ENCODE measurements at places on chromosomes 4 and X.

DNA sequence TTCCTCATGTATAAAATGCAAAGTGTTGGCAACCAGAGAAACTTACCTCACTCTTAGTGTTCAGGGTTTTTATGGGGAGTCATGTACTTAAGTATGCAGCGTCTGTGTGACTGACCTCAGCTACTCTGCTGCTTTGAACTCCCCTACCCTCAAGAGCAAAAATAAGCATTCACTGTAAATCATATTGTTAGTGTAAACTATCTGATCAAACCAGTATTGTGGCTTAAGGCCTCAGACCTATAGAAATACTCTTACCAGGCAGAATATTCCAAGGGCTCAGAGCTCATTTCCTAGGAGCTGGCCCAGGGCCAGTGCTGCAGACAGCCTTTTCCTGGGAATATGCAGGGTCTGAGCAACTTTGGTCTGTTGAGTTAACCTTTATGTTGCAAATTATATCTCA is 453.1 kb downstream of the CCSER1 start:
- no peak for DNase-seq

GRCh38 chr4:143586080-143586479 is 72.6 kb downstream of the SMARCA5 start:
- DNase-seq: no peak

DNA sequence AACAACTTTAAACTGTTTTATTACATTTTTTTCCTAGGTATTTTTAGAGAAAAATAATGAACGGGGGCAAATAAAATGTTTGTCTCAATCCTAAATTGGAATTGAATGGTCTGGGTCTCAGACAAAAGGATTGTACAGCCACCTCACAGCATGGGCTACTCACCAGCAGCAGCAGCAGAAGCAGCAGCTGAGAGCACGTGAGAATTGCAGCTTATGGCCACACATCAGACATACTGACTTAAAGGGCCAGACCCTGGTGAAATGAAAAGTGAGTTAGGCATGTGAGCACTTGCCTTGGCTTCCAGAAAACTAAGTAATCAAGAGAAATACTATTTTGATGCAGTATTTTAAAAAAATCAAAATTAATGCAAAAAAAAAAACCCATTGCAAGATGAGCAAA is 56.6 kb downstream of the AASDH start:
- no peak for DNase-seq

DNA sequence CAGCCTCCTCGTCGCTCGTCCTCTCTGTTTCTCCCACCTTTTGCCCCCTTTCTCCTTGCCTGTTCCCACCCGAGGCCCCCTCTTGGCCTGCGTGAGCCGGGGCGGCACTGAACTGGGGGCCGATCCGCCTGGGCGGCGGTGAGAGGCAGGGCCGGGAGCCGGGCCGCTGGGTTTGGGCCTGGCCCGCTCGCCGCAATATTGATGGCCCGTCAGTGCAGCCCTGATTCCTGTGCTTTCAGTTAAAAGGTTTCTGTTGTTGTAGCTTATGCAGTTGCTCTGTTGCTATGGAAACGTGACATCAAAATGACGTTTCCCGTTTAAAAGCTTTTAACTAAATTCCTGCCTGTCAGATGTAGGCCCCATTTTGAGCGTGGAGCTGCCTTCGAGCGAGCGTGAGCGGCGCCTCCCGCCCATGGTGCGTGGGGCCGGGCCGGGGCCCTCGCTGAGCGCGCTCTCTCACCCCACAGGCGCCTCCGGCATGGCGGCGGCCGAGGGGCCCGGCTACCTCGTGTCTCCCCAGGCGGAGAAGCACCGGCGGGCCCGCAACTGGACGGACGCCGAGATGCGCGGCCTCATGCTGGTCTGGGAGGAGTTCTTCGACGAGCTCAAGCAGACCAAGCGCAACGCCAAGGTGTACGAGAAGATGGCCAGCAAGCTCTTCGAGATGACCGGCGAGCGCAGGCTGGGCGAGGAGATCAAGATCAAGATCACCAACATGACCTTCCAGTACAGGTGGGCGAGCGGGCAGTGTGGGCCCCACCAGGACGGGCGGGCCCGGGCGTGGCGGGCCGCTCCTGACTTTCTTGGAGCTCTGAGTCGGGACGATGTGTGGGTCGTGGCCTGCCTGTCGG is at the start of gene MSANTD1:
MSANTD1 (plus strand) TSS at position 349 of the 851 bp plus-strand sequence; CDS start at position 413, 64 bp downstream.
- DNase-seq: no peak

DNA sequence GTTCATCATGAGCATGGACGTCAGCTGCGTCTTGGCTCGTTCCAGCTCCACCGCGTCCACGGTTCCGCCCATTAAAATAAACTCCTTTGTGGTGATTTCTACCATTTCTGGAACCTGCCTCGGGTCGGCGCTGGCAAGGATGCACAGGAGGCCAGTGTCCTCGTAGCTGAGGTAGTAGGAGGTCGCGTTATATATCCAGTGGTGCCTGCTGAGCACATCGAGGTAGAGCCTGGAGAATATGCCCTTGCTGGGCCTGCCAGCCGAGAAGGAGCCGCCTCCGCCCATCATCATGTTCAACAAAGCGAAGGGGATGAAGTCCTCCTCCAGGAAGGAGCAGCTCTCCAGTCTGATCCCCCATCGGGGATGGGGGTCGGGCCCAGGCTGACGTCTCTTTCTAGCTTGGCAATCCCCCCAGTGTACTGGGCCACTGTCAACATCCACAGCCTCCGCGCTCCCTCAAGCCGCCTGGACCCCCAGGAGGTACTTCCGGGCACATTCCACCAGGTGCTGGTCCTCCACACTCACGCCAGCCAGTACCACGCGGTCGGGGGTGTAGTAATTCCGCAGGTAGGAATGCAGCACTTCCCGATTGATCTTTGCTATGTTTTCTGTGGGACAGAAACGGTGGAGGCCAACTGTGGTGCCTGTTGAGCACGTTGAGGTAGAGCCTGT is 120.9 kb upstream of the GRID2 start:
- DNase-seq: no peak

DNA sequence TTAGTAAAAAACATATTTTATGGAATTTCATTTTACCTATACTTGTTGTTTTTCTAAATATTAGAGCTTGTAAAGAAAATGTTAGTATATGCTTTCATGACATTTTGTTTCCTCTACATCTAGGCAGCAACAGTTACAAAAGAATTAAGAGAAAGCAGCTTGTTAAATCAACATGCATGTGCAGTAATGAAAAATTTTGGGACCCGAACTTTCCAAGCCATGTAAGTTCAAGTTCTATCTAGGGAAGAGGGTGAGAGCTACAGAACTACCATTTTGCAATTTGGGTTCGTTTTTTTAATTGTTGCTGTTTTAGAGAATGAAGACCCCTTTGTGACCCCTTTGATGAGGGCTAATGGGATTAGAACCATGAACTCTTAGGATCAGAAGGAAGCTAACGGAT is 7.2 kb downstream of the AFP start:
- no peak for DNase-seq

- no peak for DNase-seq
Observed at GRCh38 chr4:148822572-148823418, 380.6 kb upstream of the NR3C2 start.

DNA sequence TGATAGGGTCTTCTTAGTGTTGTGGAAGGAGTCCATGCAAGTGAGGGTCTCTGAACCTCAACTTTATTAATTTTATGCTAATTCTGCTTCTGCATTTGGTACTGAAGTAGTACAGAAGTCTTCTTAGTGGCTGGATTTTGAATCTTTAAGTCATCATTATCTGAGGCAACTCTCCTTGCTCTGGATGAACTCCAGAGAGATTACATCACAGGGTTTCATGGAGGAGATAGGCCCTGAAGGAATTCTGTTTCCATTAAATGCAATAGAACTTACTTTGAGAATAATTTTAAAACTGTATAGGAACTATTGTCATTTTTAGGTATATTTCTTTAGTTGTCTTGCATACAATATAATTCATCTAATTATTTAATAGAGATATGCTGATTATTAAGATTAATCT is 451.2 kb downstream of the FAT4 start:
- no peak for DNase-seq

GRCh38 chr4:99847362-99847976 is 30.8 kb downstream of the DAPP1 start:
- DNase-seq: no peak

DNA sequence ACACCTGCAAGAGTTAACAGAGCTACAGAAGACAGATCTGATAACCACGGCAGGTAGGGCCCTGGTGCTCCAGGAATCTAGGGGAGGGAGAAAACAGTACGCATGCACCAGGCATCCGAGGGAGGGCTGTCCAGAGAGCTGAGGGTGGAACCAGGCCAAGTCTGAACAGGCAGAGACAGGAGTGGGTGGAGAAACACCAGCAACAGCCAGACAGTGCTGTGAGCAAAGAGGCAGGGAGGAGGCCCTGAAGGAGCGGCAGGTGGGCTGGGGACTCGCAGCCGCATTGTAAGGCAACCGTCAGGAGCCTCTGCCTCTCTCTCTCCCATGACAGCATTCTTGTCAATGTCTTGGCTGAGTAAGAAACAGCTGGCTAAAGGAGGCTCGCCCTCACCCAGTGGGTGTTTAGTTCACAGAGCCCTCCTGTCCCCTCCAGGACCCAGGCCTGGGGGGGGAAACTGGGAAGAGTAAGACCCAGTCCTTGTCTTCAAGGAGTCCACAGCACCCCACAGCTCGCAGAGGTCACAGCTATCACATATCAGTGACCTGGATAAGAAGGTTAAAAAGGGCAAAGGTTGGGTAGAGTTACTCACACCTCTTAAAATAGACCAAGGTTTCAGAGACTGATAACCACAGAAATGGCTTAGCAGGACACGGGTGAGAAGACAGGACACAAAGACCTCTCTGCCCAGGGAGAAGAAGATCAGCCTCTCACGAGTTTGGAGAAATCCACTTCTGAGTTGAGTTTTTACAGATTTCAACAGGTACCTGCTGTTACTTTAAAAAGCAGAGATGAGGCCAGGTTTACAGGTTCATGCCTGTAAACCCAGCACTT is 10.5 kb downstream of the ACSL1 start:
- peak; percentile 80 for DNase-seq

- DNase-seq: no peak
Observed at GRCh38 chrX:153800177-153800722, 5.8 kb downstream of the SSR4 start.

GRCh38 chr4:148065075-148065474 is 333.2 kb downstream of the ARHGAP10 start:
- no peak for DNase-seq

GRCh38 chr4:183286590-183287308 is 33.3 kb downstream of the CLDN22 start:
- no peak for DNase-seq

- DNase-seq: no peak
Observed at GRCh38 chr4:115234405-115235093, 121.1 kb upstream of the NDST4 start.

DNA sequence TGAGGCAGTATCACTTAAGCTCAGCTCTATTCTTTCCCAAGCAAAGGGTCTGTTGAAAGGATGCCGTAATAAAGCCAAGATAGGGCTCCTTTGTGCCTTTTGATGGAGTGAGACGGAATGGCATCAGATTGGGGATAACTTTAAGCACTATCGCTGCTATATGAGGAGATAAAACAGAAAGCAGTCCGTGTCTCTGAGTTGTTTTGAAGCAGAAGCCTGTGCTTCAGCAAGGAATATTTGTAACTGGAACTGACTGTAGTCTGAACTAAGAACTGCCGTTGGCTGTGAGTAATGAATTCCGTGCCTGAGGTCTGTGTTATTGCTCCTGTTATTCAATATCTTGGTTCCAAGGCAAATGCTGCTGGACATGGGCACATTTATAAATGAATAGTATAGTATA is 297.4 kb downstream of the ANKRD50 start:
- no peak for DNase-seq

DNA sequence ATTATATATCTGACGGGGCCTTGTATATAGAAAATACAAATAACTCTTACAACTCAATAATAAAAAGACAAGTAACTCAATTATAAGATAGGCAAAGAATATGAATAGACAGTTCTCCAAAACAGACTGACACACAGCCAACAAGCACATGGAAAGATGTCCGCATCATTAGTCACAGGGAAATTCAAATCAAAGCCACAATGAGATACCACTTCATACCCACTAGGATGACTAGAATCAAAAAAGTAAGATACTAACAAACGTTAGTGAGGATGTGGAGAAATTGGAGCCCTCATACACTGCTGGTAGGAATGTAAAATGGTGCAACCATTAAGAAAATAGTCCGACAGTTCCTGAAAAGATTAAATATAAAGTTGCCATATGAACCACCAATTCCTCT is 115.7 kb downstream of the RCHY1 start:
- DNase-seq: no peak

- DNase-seq: no peak
Observed at GRCh38 chrX:32126997-32127396, 1055.2 kb upstream of the FTHL17 start.

DNA sequence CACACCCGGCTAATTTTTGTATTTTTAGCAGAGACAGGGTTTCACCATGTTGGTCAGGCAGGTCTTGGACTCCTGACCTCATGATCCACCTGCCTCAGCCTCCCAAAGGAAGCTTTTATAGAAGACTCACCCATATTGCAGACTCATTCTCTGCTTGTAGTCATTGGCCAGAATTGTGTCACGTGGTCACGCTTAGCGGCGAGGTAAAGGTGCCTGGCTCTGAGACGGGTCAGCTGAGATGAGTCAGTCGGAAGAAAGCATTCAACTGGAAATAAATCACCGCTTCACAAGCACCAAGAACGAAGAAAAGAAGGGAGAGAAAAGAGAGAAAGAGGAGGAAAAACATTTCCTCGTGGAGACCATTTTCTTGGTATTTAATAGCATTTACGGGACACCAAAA is 218.8 kb upstream of the NOCT start:
- DNase-seq: no peak

DNA sequence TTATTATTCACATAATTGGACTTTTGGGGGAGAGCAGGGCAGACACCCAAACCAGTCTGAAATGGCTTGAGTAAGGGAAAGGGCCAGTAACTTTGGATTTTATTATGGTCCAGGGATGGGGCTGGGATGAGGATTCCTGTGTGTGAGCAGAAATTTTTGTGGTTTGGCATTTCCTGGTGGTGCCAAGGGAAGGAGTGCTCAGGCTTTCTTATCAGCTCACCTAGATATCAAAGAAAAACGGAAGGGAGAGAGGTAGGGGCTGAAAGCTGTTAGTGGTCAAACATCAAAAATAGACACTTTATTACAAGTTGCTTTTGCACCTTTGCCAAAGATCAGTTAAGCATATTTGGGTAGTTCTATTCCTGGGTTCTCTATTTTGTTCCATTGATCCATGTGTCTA is 128.5 kb upstream of the DIPK2B start:
- DNase-seq: no peak

- DNase-seq: no peak
Observed at GRCh38 chr4:119962631-119963030, 104.0 kb downstream of the MAD2L1 start.

DNA sequence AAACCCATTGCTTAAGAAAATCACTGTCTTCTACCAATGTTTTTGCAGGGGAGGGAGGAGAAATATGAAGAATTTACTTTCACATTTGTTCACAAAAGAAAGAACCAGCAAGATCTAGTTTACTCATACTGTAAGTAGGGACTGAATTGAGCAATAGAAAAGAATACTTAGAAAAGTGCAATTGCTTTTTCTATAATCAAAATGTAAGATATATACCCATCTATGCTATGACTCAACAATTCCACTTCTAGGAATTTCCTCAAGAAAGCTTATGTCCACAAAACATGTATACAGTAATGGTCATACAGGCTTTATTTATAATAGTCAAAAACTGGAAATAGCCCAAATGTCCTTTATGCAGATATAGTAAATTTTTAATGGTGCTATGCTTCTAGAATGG is 196.4 kb downstream of the LRBA start:
- no peak for DNase-seq

Measured in left ventricle myocardium inferior (tissue), 1 donor.